ENCODE measurements at places on chromosomes 7 and 10.

DNA sequence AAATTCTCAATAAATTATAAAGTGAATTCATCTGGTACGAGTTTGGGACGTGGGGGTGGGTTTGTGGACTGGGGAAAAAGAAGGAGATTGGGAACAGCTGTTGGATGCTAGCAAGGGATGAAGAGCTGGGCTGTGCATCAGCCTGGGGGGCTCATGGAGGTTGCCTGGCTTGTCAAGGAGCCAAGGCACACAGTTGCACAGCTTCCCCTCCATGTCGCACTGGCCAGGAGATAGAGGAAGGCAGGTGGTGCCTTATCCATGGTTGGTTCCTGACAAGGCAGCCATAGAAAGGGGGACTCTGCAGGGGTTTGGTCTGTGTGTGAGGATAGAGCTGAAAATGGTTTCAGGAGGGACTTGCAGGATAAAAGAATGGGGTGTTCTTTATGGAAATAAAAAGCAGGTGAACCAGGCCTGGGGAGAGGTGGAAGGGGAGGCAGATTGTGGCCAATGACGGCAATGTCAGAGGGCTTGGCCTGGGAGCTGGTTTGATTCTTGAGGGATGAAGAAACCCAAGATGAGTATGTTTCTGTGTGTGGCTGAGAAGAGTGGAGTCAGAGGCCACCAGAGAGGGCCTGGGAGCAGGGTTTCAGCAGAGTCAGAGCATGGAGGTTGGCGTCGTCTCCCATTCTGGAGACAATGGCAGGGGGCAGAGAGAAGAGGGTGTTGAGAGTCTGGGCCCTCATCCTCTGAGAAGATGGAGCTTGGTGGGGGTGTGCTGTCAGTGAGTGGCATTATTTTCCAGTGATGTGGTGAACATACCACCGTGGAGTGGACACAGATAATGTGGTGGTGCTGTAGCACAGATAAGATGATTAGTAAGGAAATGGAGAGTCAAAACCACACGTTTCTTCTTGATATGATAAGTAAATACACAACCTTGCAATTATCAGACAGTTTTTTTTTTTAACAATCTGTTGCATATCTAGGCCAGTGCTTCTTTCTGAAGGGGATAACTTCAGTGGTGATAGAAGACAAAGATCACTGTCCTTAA is 108.2 kb downstream of the PTPN20 start:
- DNase-seq = no peak

- DNase-seq = no peak
Observed at GRCh38 chr10:49329146-49329505, 30.2 kb downstream of the C10orf71 start.

DNA sequence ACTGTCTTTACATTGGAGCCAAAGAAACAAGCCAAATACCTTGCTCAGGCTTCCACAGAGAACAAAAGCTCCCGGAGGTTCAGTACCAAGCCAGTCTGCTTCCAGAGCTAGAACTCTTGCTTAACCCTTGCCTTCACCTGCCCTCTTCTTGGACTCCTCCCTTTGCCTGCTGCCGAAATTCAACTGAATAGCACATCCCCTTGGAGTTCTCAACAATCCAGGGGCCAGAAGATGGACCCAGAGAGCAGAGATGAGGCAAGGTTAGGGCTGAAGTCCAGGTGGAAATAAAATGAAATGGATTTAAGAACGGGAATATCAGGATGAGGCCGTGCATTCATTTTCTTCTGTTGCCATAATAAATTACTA is 876 bp upstream of the PIK3AP1 start:
- DNase-seq = no peak

GRCh38 chr10:15374156-15374555 is 3.1 kb upstream of the FAM171A1 start:
- no peak for DNase-seq

DNA sequence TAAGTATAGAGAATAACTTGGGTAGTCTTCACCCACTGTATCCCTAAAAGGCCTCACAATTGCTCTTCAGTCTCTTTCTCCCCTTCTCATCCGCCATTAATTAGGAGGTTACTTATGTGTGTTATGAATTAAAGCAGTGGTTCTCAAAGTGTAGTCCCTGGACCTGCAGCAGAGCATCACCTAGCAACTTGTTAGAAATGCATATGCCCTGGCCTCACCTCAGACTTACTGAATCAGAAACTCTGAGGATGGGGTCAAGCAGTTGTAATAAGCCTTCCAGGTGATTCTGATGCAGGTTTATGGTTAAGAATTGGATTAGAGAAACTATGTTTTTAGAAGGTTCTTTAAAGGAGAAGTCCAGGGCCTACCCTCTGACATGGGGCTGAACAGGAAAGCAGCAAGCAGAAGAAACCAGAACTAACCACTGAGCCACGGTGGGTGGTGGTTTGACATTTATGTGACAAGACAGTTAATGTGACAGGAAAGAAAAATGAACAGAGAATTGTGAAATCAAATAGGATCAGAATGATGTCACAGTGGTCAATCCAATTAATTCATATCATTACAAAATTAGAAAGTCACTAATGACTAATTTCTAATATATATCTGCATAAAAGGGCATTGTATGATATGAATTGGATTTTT is 37.6 kb downstream of the ENTPD1 start:
- no peak for DNase-seq

DNA sequence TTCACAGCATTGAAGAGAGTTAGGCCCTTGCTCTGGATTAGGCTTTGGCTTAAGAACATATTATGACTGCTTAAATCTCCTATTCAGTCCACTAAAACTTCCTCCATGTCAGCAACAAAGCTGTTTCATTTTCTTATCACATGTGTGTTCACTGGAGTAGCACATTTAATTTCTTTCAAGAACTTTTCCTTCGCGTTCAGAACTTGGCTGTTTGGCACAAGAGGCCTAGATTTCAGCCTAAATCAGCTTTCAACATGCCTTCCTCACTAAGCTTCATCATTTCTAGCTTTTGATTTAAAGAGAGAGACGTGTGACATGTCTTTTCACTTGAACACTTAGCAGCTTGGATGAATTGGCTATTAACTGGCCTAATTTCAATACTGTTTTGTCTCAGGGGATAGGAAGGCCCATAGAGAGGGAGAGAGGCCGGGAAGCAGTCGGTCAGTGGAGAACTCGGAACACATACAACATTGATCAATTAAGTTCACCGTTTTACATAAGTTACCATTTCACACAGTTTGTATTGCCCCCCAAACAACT is 885.2 kb upstream of the AUTS2 start:
- DNase-seq = no peak

- DNase-seq = no peak
Observed at GRCh38 chr10:44154956-44155355, 229.9 kb downstream of the CXCL12 start.

DNA sequence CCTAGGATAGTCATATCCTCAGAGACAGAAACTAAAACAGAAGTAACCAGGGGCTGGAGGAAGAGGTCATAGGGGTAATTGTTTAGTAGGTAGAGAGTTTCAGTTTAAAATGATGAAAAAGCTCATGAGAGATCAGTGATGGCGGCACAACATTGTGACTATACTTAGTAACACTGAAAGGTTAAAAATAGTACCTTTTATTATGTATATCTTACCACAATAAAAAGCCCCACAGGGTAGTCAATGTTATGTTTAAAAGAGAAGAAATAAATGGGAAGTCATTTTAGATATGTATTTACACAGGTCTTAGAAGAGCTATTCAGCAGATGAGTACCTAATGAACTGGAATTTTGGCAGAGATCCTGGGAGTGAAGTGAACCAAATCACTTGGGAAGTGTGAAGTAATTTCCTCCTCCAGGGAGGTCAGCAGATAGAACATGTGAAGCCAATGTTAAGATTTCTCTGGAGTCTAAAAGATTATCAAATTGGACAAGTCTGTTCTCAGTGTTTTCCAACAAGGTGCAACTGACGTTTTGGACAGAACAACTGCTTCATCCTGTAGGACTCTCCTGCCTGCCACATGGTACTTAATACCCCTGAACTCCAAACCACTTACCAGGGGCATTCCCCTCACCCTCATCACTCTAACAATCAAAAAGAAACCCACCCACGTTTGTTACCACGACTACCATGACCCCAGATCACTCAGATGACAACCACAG is 6.4 kb downstream of the CDCA7L start:
- DNase-seq = no peak

DNA sequence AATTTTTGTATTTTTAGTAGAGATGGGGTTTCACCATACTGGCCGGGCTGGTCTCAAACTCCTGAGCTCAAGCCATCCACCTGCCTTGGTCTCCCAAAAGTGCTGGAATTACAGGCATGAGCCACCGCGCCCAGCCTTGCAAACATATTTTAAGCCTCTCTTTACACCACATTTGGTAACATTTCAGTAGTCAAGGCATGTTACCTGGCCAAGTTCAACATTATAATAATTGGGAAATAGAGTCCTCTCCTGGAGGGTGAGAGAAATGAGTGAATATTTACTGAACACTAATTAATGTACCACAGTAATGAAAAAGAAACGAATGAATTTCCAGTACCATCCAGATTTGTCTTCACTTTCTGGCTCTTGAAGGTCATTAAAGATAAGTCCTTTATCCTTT is 10.0 kb upstream of the CNOT4 start:
- no peak for DNase-seq

DNA sequence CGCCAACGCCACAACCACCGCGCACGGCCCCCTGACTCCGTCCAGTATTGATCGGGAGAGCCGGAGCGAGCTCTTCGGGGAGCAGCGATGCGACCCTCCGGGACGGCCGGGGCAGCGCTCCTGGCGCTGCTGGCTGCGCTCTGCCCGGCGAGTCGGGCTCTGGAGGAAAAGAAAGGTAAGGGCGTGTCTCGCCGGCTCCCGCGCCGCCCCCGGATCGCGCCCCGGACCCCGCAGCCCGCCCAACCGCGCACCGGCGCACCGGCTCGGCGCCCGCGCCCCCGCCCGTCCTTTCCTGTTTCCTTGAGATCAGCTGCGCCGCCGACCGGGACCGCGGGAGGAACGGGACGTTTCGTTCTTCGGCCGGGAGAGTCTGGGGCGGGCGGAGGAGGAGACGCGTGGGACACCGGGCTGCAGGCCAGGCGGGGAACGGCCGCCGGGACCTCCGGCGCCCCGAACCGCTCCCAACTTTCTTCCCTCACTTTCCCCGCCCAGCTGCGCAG is 424 bp downstream of the EGFR start:
- no peak for DNase-seq

GRCh38 chr7:81110673-81111072 is 191.8 kb upstream of the SEMA3C start:
- DNase-seq = no peak

- DNase-seq = no peak
Observed at GRCh38 chr7:127983804-127984332, 47.4 kb downstream of the LRRC4 start.

- no peak for DNase-seq
Observed at GRCh38 chr7:70563960-70564359, 568.0 kb upstream of the GALNT17 start.

DNA sequence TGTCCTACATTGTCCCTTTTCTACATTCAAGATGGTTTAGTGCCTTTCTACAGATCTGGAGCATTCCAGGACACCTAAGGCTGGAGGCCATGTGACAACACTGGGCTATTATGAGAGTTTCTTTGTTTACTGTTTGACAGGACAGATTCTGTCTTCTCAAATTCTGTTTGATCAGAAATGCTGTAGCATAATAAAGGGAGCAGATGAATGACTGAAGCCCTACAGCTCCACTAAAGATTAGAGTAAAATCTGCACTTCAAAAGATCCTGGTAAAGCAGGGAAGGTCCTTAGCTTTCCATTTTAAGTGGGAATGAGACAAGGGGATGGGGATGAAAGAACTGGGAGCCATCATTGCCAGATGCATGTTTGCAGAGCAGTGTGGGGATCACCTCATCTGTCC is 38.4 kb downstream of the TMEM229A start:
- no peak for DNase-seq

DNA sequence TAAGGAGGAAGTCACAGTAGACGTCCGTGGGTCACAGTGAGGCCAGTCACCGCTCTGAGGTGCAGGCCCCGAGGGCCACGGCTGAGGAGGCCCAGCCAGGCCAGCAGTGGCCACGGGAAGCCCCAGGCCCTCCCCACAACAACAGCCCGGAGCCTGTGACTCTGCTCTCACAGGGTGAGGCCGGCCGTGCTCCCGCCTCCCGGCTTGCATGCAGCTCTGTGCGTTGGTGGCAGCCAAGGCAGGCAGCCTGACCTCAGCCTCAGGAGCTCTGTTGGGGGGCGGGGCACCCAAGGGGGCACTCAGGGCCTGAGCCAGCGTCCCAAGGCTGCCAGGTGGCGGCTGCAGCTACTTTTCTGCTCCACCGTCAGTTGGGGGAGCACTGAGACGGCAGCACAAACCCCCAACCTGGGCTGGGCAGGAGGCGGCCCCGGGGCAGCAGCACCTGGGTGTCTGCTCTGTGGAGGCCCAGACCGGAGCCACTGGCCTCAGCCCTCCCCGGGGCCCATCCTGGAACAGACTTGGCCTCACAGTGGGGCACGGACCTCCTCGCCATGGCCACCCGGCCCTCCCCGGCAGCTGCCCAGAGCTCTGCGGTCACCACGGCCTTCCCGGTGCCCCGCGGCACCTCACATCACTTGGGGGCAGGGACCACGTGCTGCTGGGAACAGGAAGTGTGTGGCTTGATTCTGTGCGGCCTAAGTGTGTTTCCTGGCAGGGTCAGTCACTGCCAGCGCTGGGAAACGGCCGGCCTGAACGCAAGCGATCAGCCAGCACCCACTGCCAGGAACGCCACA is 13.3 kb downstream of the CYP2W1 start:
- no peak for DNase-seq

DNA sequence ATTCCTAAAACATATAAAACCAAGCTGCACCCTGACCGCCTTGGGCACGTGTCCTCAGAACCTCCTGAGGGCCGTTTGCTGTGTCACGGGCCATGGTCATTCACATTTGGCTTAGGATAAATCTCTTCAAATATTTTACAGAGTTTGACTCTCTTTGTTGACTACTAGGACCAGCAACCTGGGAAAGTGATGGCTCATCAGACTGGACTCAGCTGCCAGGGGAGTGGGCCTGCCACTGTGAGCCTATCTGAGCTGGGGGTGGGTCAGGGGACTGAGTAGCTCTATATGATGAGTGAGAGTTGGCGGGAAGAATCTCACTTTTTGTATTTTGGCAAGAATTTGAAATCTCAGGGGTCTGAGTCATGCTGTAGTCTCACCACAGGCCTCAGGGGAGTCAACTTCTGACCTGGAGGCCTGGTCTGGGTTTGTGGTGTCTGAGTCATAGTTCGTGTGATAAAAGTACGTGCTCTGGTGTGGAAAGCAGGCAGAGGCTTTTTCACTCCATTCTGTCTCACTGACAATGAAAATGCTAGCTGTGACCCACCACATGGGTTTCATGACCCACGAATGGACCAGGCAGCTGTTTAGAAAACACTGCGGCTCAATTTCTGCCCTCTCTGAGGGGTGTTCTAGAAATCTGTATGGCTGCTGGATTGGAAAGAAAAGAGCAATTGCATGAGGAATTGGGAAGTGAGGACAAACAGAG is 4.2 kb upstream of the UPP1 start:
- peak; percentile 34 for DNase-seq

GRCh38 chr7:18386607-18387006 is 108.9 kb upstream of the HDAC9 start:
- no peak for DNase-seq

Measured in stimulated activated CD4-positive, alpha-beta T cell treated with anti-CD3 and anti-CD28 coated beads, Interleukin-15, amount 100 ng/mL, for 1 hour (primary cell).